Skeletal muscle cell (primary cell): ENCODE measurements at places on chromosomes 4 and X.

GRCh38 chr4:39931441-39931901 is 46.2 kb downstream of the PDS5A start:
- DNase-seq: no peak

- peak; percentile 30 for DNase-seq
These were observed 1.3 kb upstream of the CITED1 start for GRCh38 chrX:72306851-72307645.

DNA sequence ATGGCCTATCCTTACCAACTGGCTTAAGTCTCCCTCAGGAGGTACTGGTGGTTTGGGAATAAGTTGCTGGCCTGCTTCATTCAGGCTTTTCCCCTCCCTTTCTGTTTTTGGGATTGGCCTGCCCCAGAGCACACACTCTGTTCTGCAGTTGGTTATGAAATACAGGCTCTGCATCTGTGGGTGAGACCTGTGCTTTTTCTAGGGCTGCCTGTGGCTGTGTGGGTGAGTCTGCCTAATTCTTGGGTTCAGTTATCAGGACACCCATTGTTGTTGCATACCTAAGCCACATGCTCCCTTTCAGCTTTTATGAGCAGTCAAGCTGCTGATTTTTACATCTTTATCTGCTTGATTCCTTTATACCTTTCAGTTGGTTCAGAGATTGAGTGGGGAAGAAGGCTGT is 19.0 kb upstream of the CWH43 start:
- DNase-seq: no peak

- DNase-seq: no peak
These were observed 16.8 kb downstream of the ARHGAP6 start for GRCh38 chrX:11648705-11649519.

DNA sequence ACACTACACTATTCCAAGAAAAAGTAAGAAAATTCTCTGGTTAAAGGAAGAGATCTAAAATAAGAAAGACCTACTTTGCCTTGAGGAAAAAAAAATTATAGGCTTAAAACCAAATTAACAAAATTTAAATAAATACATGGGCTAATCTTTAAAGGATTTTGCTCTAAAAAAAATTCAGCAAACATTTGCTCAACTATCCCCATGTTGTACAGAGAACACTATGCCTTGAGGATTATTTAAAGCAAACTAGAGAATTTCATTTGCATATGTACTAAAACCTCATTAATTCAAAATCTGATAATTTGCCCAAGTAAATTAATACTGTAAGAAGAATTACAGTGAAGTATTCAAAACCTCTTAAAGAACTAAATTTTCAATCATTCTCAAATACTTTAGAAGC is 71.6 kb upstream of the KCNIP4 start:
- no peak for DNase-seq

DNA sequence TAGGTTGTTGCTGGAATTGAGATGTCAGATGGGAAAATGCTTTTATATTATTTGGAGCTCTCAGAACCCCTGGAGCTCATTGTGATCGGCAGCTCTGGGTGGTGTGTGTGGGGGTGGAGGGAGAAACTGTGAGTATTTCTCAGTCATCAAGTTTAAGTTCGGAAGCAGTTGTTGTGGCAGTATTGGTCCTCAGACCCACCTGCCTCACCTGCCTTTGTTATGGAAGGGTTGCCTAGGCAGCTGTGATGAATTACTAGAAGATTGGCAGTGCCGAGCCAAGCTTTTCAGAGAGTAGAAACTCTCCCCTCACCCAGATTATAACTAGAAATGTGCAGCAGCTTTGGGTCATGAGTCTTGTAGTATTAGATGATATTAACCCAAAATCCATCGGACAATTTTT is 9.5 kb downstream of the IGSF1 start:
- no peak for DNase-seq

DNA sequence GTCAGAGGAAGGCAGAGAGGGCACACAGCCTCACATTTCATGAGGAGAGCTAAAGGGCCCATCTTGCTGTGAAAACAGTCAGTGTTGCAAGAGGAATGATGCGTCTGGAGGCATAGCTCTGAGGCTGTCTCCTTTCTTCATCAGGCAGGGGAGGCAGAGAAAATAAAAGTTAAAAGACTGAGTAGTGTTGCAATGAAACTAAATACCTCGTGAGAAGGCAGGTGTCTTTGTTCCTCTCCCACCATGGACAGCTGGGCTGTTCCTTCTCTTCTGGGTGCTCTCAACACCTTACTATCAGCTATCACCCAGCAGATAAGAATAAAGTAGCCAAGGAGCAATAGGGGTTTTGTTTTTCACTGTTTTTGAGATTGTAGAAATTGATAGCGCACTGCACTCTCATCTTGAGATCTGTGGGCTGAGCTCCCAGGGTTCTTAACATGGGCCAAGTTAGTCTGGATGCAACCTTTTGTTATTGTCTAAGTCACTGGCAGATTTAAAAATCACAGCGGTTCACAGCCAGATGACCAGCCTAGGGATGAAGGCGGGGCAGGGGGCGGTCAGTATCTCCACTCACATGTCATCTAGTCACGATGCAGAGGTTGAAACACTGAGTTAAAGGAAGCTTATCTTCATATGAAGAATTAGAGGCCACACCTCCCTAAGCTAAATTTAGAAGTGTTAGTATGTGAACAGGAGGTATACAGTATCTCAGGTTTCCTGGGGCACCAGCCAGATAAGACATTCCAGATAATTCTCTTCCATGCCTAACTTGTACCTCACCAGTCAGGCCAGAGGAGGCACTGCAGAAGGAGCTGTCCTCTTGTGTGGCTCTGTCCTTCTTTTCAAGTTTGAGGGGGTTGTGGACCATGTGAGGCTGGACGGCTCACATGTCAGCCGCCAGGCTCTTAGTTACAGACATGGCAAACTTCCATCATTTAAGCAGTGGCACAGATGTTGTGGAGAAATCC is 36.9 kb downstream of the PARM1 start:
- DNase-seq: no peak

GRCh38 chrX:44937606-44938005 is 64.6 kb downstream of the KDM6A start:
- DNase-seq: no peak

DNA sequence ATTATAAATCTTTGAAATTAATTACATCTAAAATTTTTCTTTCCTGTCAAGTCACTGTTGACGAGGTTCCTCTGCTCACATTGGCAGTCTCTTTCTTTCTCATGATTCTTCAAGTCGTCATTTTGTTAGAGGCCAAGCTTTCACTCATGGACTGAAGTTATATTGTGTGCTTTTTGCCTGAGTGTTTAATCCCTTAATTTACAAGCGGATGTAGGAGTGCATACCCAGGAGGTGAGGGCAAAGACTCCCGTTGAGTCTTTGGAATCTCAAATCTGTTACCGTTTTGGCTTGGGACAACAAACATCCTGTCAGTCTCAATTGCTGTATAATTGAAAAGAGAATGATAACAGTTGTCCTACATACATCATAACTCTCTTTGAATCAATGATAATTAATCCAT is 345.0 kb downstream of the TRIML1 start:
- DNase-seq: no peak

DNA sequence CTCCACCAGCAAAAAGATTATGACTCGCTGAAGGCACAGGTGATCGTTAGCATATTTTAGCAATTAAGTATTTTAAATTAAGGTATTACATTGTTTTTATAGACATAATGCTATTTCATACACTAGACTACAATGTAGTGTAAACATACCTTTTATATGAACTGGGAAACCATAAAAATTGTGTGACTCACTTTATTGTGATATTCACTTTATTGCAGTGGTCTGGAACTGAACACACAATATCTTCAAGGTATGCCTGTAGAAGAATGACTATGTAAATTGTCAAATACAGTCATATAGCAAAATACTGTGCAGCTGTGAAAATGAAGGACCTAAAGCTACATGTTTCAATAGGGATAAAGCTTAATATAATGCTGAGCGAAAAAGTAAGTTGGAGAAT is 26.6 kb upstream of the MAML3 start:
- DNase-seq: no peak

DNA sequence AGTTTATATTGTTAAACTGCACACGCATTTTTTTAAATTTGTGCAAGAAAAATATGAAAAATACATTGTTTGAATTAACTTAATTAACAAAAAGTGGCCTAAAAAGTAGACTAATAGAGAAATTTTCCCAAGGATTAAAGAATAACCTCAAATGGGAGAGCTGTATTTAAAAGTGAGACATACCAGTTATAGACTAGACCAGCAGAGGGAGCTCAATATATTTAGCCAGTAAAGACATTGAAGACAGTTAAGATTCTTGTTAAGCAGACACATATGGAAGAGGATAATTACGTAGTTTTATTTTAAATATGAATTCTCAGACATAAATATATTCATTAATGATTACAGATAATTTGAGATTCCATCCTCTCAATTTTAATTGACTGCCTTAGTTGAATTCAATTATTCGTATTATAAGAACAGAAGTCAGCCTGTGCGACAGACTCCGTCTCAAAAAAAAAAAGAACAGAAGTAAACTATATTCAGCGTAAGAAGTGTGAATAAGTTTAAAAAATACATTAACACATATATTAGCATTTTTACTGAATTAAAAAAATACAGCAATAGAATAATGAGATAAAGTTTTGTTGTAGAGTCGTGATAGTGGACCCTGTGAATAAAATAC is 64.8 kb downstream of the GLRA3 start:
- peak; percentile 16 for DNase-seq

DNA sequence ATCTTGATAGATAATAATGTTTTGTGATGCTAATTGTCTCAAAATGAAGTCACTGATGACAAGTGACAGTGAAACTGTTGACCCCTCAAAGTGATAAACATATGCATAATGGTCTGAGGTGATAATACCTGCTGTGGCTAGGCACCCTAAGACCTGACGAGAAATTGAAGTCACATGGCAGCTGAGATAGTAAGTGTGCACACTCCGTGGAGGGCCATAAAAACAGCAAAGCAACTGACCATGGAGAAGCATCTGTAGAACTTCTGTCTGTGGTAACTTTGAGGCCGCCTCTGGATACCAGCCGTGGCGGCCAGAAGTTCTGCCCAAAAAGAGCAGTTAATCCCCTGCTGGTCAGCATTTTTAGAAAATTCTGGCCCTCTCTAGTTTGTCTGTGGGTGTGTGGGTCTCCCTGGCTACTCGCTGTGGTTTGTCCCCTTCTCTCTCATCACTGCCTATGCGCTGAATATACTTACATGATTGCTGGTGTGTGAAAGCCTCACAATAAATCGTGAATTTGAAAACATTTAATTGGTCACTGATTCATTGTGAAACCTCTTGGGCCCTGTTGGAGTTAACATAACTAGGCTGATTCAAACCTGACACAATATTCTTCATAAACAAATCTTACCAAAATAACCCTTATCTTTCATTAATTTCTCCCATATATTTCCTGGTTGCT is 50.6 kb downstream of the CCDC149 start:
- DNase-seq: no peak

DNA sequence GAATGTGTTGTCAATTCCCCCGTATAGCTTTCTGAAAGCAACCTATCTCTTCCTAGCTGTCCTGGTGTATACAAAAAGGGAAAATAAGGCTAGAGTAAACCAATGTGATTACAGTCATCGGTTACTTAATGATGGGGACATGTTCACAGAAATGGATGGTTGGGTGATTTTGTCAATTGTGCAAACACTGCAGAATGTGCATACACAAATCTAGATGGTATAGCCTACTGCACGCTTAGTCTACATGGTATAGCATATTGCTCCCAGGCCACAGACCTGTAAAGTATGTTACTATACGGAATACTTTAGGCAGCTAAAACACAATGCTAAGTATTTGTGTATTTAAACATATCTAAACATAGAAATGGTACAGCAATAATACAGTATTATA is 5.1 kb downstream of the DTHD1 start:
- DNase-seq: no peak

DNA sequence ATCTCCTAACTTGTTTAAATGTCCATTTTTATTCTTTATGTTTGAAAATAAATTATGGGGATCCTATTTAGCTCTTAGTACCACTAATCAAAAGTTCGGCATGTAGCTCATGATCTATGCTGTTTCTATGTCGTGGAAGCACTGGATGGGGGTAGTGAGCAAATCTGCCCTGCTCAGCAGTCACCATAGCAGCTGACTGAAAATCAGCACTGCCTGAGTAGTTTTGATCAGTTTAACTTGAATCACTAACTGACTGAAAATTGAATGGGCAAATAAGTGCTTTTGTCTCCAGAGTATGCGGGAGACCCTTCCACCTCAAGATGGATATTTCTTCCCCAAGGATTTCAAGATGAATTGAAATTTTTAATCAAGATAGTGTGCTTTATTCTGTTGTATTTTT is 27.6 kb downstream of the NUDT6 start:
- no peak for DNase-seq

DNA sequence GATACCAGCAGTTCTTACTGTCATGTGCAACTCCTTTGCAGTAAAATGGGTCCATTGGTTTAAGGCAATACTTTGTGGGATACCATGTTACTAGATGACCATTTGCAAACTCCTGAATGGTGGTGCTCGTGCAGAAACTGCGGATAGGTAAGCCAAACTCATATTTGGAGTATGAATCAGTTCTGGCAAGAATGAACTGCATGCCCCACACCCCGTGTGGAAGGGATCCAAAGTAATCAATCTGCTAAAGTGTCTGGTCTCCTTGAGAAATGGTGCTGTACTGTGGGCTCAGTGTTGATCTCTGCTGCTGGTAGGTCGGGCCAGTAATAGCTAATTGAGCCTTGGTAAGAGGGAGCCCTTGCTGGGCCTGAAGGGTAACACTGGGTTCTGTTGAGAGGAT is 4.2 kb upstream of the TAB3 start:
- no peak for DNase-seq

DNA sequence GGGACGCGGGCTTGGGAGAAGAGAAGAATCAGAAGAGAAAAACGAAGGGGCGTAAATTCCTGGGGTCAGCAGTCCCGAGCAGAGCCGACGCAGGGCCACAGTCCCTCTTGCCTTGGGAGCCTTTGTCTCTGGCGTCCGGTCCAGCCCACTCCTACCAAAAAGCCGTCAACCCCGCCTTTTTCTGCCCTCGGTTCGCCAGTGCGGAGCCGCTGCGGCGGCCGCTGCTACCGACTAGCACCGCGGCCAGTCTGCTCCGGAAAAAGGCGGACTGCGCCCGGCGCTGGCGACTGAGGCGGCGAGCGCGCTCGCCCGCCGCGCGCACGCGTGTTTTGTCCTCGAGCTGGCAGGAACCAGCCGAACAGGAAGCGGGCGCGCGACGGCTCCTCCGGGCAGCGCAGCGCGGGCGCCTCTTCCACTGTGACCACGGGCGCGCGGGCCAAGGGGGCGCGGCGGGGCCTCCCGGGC is 502 bp downstream of the HNRNPDL start:
- DNase-seq: no peak

- DNase-seq: no peak
These were observed 32.2 kb downstream of the UNC5C start for GRCh38 chr4:95516528-95517017.

GRCh38 chr4:108916638-108917037 is 153.8 kb upstream of the ETNPPL start:
- DNase-seq: no peak

DNA sequence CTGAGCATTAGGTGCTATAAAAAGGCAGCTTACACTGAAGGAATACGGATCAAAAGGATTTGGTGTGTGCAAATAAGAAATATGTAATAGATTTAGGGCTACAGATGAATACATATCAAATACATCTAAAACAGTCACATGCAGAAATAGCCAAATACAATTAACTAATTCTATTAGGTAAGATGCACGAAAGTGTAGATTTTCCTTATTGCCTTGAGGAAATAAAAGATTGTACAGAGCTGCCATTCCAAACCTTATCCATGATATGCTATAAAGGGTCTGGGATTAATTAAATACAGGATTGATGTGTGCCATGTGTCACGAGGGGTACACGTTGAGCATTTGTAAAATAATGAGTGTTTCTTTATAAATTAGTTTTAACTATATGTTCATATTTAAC is 107.0 kb upstream of the ELOVL6 start:
- DNase-seq: no peak

GRCh38 chrX:1599791-1600405 is 8.5 kb downstream of the AKAP17A start:
- no peak for DNase-seq
